ENCODE measurements at places on chromosomes 12 and 14.
A peak's percentile ranks its signal among the peaks of the same experiment; 100 is the strongest.

DNA sequence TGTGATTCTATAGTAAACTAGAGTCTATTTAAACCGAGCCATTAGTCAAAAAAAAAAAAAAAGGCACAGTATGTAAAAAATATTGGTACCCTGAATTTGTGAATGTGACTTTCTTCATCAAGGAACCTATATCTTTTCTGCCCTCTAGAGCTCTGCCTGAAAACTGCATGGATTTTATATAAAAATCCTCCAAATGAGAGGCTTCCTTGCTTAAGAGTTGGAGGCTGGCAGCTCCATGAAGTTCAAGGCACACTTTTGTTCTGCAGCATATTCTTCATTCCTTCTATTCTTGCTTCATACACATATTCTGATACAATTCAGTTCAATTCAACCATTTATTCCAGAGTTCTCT, 23.1 kb upstream of the NKX2-8 start:
- peaks cover 4% of the 10 kb centered on the region for H3K27me3 ChIP-seq
- DNase-seq = no peak

DNA sequence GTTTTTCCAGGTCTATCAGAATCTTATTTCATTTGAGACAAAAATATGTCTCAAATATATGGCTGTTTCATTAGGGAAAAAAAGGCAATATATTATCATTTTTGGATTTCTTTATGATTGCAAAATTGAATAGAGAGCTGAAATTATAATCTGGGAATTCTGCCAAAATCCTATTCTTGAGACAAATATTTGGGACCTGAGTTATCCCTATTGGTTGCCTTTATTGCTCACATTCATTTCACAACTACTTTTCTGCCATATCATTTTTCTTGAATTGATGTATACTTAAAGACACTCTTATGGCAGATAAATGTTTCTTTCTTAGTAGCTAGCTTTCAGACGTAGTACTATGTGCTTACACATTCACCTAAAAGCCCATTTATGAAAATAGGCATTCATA, 241.6 kb upstream of the NOVA1 start:
- no peak overlapping the region for H3K4me3 ChIP-seq
- H3K36me3 ChIP-seq = no peaks in the 10 kb centered on the region
- no peaks in the 10 kb centered on the region for H3K27me3 ChIP-seq

DNA sequence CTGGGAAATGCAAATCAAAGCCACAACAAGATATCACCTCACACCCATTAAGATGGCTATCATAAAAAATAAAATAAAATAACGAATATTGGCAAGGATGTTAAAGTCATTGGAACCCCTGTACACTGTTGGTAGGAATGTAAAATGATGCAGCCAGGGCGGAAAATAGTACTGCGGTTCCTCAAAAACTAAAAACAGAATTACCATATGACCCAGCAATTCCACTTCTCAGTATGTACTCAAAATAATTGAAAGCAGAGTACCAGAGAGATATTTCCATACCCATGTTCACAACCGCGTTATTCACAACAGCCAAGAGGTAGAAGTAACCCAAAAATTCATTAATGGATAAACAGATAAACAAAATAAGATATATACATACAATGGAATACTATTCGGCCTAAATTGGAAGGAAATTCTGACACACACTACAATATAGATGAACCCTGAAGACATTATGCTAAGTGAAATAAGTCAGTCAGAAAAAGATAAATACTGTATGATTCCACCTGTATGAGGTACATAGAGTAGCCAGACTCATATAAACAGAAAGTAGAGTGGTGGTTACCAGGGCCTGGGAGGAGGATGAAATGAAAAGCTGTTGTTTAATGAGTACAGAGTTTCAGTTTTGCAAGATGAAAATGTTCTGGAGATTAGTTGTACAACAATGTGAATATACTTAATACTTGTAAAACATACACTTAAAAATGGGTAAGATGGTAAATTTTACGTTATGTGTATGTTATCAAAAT, 84.6 kb downstream of the TXNDC16 start:
- H3K36me3 ChIP-seq = no peaks in the 10 kb centered on the region
- H3K4me1 ChIP-seq = no peaks in the 10 kb centered on the region
- H3K27ac ChIP-seq = no peak overlapping the region
- no peaks in the 10 kb centered on the region for H3K27me3 ChIP-seq
- no peak for DNase-seq
- no peak overlapping the region for H3K4me3 ChIP-seq

DNA sequence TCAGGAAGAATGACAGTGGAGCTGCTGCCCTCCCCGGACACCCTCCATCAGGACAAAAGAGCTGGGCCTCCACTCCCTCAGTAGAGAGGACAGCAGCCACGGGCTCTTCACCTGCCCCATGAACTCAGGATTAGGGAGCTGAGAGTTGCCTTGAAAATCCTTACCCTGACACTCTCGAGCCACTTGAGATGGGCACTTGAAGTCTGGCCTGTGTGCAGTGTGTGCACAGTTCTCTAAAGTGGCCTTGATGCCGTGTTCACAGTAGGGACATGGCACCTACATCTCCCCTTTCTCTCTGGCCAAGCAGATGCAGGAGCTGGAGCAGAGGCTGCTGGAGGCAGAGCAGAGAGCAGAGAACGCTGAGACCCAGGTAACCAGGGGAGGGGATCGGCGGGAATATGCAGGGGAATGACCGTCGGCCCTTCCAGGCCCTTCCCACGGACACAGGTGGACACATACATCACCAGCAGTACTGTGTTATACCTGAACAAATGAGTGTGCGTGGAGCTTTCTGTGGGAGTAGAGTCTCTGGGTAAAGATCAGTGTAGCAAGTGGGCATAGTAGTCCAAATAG, 22.5 kb downstream of the PLEKHH1 start:
- no peaks in the 10 kb centered on the region for H3K4me1 ChIP-seq
- H3K27ac ChIP-seq = no peak overlapping the region
- H3K27me3 ChIP-seq = no peaks in the 10 kb centered on the region
- peak; percentile 15 for DNase-seq
- no peak overlapping the region for H3K4me3 ChIP-seq
- H3K36me3 ChIP-seq = no peaks in the 10 kb centered on the region

GRCh38 chr12:19140381-19141236, 11.1 kb downstream of the PLEKHA5 start:
- H3K36me3 ChIP-seq = peaks cover 18% of the 10 kb centered on the region
- no peaks in the 10 kb centered on the region for H3K27me3 ChIP-seq
- H3K27ac ChIP-seq = no peak overlapping the region
- H3K4me3 ChIP-seq = no peak overlapping the region
- peaks cover 2% of the 10 kb centered on the region for H3K4me1 ChIP-seq

DNA sequence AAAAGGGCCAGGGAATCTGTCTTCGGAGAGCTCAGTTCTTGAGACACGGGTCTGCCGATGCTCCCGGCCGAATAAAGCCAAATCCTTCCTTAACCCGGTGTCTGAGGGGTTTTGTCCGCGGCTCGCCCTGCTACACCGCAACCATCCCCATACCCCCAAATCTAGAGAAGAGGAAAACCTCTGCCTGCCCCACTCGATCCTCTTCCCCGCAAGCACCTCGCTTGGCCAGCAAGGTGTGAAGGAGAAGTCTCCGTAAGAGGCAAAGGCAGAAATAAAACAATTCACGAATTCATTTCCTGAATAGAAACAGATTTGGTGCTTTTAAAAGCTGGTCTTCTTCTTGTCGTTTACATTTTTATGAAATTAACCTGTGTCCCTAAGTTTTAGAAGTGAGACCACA, 67.3 kb upstream of the GALNT9 start:
- no peaks in the 10 kb centered on the region for H3K36me3 ChIP-seq
- no peak overlapping the region for H3K27ac ChIP-seq
- H3K27me3 ChIP-seq = peaks cover 12% of the 10 kb centered on the region
- H3K4me3 ChIP-seq = no peak overlapping the region
- H3K4me1 ChIP-seq = peaks cover 6% of the 10 kb centered on the region

GRCh38 chr12:53483225-53483978, 15.9 kb downstream of the MAP3K12 start:
- DNase-seq = no peak
- H3K4me1 ChIP-seq = peaks cover 3% of the 10 kb centered on the region
- H3K27ac ChIP-seq = no peak overlapping the region
- H3K27me3 ChIP-seq = no peaks in the 10 kb centered on the region
- no peak overlapping the region for H3K4me3 ChIP-seq

GRCh38 chr12:6065131-6065862, 59.2 kb downstream of the VWF start:
- no peak for DNase-seq
- no peak overlapping the region for H3K27ac ChIP-seq
- H3K27me3 ChIP-seq = no peaks in the 10 kb centered on the region

DNA sequence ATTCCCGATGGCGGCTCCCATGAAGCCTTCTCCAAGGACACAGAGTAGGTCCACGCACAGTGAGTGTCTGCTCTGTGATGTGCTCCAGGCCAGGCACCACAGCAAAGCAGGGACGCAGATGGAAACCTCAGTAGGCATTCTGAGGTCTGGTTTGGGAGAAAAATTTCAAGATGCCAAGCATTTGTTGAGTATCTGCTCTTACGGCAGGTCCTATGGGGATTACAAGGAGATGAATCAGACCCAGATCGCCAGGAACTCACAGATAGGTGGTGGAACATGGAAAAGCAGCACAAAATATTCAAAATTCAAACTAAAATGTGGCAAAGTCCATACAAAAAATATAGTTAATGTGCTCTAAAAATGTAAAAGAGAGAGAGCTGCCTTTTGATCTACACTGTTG, 684.9 kb upstream of the TMEM132C start:
- H3K4me3 ChIP-seq = no peak overlapping the region
- H3K4me1 ChIP-seq = no peaks in the 10 kb centered on the region
- no peaks in the 10 kb centered on the region for H3K36me3 ChIP-seq
- DNase-seq = no peak
- no peaks in the 10 kb centered on the region for H3K27me3 ChIP-seq

GRCh38 chr12:63978519-63978918, 134.0 kb downstream of the SRGAP1 start:
- H3K36me3 ChIP-seq = no peaks in the 10 kb centered on the region
- no peaks in the 10 kb centered on the region for H3K4me1 ChIP-seq
- no peak overlapping the region for H3K4me3 ChIP-seq
- no peak for DNase-seq
- H3K27ac ChIP-seq = no peak overlapping the region

DNA sequence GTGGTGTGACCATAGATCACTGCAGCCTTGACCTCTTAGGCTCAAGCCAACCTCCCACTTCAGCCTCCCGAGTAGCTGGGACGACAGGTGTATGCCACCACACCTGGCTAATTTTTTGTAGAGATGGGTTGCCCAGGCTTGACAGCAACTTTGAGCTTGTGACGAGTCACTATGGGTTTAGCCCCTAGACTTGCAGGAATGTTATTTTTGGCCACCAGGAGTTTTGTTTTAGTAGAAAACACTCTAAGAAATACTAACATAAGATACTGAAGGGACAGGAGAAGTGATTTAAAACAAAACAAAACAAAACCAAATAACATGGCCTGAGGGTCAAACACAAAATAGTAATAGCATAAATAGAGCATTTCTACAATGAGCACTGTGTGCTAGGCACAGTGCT, 26.4 kb downstream of the SETD3 start:
- H3K27ac ChIP-seq = no peak overlapping the region
- no peaks in the 10 kb centered on the region for H3K27me3 ChIP-seq
- no peaks in the 10 kb centered on the region for H3K4me1 ChIP-seq
- no peak for DNase-seq

DNA sequence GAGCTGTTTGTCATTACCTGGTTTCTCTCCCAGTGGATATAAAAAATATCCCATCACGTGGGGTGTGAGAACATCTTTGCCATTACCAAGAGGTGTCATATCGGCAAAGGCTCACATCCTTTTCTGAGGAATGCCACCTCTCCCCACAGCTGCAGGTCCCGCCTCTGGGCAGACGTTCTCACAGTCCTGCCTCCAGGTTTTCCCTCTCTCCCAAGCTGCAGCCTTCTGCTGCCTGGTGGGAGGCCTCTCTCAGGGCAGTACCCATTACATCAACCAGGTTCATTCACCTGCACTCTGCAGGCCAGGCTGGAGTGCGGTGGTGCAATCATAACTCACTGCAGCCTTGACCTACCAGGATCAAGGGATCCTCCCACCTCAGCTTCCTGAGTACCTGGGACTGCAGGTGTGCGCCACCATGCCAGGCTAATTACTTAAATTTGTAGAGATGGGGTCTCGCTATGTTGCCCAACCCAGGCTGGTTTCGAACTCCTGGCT, 15.0 kb upstream of the TMEM119 start:
- H3K36me3 ChIP-seq = no peaks in the 10 kb centered on the region
- H3K4me3 ChIP-seq = no peak overlapping the region
- no peaks in the 10 kb centered on the region for H3K27me3 ChIP-seq
- H3K27ac ChIP-seq = no peak overlapping the region
- DNase-seq = no peak

Measured in lung (tissue), 17 donors.